ENCODE measurements at places on chromosomes 1 and 21. TPM values are rescaled to one million over a fixed set of nuclear protein-coding genes. Genes with fewer than 3 reads are reported as not detected.

DNA sequence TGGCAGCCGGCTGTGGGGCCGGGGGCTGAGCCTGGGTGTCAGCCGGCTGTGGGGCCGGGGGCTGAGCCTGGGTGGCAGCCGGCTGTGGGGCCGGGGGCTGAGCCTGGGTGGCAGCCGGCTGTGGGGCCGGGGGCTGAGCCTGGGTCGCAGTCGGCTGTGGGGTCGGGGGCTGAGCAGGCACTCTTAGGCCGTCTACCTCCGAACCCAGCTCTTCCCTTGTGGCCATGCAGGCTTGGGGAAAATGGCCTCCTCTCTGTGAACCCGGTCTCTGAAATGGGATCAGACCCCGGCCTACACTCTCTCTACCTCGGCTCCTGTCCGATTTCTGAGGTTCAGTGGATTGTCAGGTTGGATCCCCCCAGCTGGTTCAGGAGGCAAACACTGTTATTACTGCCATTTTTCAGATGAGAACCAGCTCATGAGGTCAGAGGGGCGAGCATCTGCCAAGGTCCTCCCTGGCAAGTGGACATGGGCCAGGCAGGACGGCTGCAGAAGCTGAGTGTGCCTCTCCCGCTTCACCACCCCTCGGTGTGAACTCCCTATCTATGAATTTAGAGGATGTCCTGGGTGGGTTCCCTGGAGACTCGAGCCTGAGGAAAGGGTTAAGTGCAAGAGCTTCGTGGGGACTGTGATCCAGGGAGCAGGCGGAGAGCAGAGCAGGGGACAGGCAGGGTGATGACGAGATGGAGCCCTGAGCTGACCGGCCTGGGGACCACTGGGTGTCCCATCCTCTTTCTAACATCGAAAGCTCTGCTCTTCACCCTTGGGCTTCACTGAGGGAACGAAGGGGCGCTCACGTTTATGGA, 10.9 kb upstream of the COL18A1 start:
- no peak for DNase-seq

GRCh38 chr21:35119501-35120047, 70.5 kb upstream of the RUNX1 start:
- no peak for DNase-seq

- no peak for DNase-seq
Measured at GRCh38 chr1:205915354-205915990, 27.8 kb downstream of the SLC26A9 start.

GRCh38 chr1:96901783-96902363, 180.3 kb downstream of the PTBP2 start:
- no peak for DNase-seq

GRCh38 chr1:225460737-225461532, 33.1 kb upstream of the LBR start:
- peak; percentile 74 for DNase-seq

DNA sequence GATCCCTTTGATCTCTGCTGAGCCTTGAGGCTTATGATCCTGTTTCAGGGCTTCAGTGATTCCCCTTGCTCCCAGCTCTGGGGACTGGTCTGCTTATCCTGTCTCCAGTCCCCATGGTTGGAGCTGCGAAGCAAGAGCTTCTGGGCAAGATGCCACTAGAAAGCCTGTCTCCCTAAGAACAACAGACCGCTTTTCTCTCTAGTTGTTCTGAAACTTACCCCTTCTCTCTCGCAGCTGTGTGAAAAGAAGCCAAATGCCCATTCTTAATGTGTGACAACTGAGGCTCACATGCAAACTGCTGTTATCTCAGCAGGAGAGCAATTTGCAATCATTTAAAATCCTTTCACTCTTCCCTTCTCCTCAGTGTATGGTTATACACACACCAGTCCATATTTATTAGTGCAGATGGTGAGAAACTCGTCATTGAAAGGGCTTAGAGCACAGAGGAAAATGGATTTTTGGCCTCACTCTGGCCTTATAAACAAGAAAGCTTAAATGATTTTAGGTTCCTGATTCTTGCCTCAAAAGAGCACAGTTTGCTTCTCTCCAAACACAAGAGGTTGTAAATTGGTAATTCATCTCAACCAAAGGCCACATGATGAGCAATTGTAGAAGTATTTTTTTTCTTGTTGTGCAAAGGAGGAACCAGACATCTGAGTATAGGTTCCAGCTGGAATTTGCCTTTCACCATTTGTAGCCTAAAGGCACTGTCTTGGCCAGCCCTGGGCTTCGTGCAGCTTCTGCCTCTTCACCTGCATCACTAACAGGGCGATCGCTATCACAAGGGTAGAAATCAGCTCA, 179.2 kb upstream of the LMO4 start:
- no peak for DNase-seq

- DNase-seq, result peak; percentile 76
Measured at GRCh38 chr1:14055442-14056223, 355.6 kb downstream of the PRDM2 start.

DNA sequence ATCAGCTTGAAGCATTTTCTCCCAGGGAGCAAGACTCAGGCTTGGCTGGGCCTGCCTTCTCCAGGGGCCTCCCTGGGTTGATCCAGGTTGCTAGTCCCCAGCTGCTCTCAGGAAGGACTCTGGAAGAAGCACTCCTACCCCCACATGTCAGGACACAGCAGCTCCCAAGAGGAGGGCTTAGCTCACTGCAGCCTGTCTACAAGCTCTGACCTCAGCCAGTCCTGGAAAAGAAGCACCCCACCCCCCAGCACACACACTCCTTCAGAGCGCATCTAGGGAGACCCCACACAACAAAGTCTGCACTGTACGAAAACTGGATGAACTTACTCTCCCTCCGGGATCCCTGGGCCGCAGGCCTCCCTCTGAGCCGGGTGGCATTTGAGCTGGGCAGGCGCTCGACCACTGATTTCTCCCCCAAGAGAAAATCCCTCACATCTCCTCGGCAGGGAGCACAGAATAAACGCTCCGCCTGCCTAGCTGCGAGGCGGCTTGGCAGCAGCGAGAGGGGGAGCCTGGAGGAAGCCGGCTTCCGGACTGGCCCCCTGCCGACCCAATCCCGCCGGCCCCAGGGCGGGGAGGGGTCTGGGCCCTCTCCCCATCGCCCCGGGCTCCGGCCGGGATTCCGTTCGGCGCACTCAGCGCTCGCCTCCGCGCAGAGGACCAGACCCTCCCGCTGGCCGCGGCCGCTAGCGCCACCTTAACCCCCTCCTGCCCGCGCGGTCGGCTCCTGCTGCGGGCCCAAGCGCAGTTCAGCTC, at the start of gene KCNA2:
Gene KCNA2, minus strand, starts transcription at position 458 of the 756 bp plus-strand sequence. CDS start 1,576 bp downstream, outside the sequence.
- DNase-seq, result peak; percentile 63

The CD160 gene
- not detected for total RNA-seq

The ICOSLG gene
- 0.21 TPM for total RNA-seq

DNA sequence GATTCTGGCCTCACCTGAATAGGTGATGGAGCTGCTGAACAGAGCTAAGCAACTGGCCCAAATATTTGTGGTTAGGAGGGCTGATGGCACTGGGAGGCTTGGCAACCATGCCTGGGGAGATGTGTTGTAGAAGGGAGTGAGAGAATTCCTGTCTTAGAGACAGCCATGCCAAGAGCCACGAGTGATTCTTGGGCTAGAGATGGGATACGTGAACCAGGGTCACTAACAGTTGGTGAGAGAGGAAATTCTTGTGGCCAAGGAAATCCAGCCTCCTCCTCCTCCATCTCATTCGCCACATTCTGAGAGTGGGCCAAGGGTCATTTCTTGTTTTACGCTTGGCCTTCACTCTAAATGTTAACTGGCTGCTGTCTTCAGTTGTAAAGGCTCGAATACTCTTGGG, 46.3 kb downstream of the NGF start:
- DNase-seq, result no peak

DNA sequence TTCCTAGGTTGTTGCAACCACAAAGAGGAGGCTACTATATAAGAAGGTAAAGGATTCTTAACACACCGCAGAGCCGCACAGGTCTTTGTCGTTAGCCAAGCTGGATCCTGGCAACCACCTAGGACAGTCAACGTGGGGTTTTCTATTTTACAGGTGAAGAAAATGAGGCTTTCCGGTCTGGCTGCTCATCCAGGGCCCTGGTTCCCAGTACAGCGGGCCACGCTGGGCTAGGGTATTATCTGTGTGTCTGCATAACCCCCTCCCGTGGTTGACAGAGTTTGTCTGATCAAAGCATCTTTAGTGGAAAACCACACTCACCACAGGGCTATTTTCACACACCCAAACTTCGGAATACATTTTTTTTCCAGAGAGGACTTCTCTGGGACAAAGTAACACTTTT, 39.0 kb upstream of the PDE9A start:
- no peak for DNase-seq

DNA sequence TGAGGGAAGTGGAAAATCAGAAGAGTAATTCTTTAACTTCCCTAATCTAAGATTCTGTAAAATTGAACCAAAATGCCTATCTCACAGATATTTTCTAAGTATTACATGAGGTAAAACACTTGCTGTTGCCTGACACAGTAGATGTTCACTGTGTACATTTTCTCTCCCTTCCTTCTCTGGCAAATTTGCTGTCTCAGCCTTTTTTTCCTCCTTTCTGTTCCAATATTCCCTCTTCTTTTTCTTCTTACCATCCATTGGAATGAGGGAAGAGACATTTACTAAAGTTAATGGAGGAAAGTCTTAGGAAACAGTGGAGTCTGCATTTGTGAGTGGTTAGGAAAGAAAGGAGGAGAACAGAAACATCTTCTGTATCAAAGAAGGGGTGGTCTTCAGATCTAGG, 239.9 kb downstream of the ZP4 start:
- no peak for DNase-seq

DNA sequence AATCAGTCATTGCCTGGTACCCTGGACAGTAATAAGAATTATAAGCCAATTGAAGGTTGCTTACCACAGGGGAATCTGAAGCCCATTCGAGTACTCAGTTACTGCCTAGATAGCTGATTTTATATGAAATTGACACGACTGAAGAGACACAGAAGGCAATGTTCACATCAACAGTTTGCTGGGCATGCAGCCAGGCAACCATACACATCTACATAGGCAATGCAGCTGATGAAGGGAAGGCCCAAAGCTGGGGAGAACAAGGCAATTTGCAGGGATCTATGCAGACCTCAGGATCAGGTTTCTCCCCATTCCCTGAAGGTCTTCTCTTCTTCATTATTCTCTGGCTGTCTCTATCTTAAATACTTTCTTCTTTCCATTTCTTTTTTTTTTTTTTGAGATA, 448.7 kb downstream of the PTBP2 start:
- DNase-seq, result no peak

The DNAH14 gene
- 32.5 TPM for total RNA-seq

- DNase-seq, result no peak
Measured at GRCh38 chr1:168273575-168273974, 7.1 kb upstream of the TBX19 start.

GRCh38 chr1:21520899-21521716, 11.9 kb downstream of the ALPL start:
- peak; percentile 75 for DNase-seq

The NPR1 gene
- total RNA-seq, result not detected

GRCh38 chr1:1204425-1204920, 1.9 kb downstream of the TNFRSF18 start:
- no peak for DNase-seq

The DCST1 gene
- not detected for total RNA-seq

The PGLYRP4 gene
- not detected for total RNA-seq

The RGS13 gene
- not detected for total RNA-seq

The GJB3 gene
- not detected for total RNA-seq

The TSPAN1 gene
- total RNA-seq, result not detected

DNA sequence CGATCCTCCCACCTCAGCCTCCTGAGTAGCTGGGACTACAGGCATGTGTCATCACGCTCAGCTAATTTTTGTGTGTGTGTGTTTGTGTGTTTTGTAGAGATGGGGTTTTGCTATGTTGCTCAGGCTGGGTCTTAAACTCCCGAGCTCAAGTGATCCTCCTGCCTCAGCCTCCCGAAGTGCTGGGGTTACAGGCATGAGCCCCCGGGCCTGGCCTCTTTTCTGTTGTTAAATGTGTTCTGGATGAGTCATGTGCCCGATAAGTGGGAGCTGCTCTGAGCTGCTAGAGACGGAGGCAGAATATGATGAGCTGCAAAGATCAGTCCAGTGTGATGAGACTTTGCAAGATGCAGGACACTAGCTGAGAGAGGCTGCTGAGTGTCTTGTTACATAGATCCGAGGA, 75.5 kb downstream of the VPS13D start:
- DNase-seq, result peak; percentile 10

GRCh38 chr21:45004481-45005247, 64.8 kb downstream of the SLX9 start:
- DNase-seq, result no peak

GRCh38 chr1:93346421-93346993, 800 bp downstream of the DR1 start:
- DNase-seq, result peak; percentile 43

The CRYBG2 gene
- 0.51 TPM for total RNA-seq

GRCh38 chr1:39282537-39283216, 78.2 kb downstream of the MACF1 start:
- no peak for DNase-seq

DNA sequence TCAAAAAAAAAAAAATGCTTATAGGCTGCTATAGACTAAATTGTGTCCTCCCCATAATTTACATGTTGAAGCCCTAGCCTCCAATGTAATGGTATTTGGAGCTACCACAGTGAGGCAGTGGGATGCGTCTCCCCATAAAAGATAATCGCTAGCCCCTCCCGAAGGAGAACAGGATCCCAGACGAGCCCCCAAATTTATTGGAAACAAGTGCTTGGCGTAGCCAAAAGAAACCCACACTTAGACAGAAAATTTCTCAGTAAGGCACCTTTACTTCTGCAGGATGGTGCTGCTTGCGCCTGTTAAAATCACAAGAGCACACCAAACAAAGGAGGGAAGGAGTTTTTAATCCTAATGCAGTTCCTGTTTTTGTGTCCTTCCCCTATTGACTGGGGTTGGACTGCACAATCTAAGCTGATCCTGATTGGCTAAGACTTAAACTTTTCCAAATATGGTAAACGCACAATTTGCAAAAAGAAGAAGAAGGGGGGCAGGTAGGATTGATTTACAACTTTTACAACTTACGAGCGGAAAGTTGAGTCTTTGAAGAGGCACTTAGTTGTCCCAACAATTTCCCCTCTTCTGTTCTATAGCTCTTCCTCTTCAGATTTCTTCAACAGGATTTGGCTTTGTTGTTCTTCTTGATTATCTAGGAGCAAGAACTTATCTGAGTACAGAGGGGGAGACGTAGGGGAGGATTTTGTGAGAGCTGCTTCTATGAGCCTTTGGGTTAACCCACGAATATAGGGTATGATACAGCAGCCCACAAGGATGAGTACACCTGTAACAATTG, 3.0 kb upstream of the IPP start:
- no peak for DNase-seq

GRCh38 chr1:19354531-19354981, 42.4 kb downstream of the SLC66A1 start:
- no peak for DNase-seq

GRCh38 chr1:209924390-209924789, 13.6 kb upstream of the SYT14 start:
- no peak for DNase-seq

DNA sequence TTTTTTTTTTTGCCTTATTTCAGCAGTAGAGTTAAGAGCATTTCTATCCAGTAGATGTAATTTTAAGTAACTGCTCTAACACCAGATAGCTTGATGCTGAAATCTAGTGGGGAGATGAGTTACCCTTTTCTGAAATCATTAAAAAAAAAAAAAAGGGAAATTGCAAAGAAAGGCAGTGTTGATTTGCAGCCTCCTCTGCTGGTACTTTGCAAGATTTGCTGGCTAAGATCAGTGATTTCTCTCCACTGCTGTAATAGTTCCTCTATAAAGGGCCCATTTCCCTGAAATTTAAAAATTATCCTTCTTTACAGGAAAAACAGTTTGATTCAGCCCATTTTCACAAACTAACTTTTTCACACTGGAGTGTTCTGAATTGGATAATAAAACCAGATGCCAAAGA, 120.6 kb downstream of the PTBP2 start:
- no peak for DNase-seq

Data from Daoy (cell line).